ENCODE measurements at places on chromosomes 2 and 18. TPM values are rescaled to one million over a fixed set of nuclear protein-coding genes. Genes with fewer than 3 reads are reported as not detected.

DNA sequence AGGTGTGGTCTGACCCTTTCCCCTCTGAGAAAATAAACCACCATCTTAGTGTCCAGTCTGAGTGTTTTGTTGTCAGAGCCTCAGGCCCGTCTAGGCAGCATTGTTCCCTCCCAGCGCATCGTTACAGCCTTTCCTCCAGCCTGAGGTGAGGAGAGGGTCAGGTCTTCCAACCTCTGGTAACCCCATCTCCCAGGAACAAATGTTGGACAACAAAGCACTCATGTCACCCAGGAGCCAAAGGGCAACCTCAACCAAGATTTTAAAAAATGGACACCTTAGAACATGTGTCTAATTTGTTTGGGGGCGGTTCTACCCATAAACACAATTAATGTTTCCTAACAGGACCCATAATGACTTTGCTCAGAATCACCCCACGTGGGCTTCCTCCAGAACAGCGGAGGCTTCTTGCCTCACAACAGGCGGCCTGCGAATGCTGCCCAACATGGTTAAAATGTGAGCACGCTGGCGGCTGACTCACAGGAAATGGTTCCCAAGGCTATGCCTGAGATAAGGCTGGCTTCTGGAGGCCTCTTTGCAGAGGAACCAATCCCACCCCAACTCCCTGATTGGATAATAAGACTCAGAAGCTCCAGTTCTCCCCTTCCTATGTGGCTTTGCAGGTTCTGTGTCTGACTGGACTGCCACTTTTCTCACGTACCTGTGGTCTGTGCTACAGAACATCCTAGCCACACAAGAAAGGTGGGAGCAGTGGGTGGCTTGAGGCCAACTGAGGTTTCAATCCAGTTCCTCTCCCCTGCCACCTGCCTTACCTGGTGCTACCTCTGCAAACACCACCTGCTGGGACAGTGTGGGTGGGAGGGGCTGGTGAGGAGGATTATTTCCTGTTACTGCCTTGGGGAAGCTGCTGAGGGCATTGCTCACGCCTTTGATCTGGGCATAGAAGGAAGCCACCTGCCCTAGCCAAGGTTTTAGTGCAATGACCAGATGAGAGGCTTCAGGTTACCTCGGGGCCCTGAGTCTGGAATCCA lies 108.8 kb downstream of the B3GNT2 start:
- peak; percentile 96 for DNase-seq

DNA sequence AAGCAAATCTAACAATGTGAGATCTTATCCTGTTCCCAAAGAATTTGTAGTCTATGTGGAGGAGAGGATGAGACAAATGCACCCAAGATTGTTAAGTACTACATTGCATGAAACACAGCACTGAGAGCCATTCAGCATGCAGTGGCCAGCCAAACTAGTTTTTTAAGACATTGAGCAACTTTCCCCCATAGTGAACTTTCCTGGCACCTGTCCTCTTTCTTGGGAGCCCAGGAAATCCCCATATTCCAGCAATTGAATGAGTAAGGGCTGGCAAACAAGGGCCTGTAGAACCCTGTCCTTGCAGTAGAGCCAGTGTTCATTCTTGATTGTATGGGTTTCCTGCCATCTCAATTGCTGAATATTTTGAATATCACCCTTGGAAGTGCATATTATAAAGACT lies 58.8 kb upstream of the FIGN start:
- no peak for DNase-seq

DNA sequence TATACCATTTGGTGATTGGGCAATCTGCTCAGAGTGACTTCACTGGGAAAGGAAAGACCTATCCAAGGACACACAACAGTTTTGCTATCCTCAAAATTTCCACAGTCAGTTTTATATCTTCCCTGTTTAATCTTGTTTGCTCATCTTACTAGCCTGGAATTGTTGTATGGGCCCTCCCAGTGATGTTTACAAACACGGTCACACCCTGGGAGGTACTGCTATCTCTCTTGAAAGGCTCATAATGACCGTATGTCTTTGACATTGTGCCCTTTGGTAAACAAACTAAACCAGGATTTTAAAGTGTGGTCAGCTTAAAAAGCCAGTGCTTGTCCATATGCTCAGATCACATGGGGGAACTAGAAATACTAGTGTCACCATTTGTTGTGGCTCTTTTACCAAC lies 277.0 kb downstream of the CDH2 start:
- DNase-seq = no peak

DNA sequence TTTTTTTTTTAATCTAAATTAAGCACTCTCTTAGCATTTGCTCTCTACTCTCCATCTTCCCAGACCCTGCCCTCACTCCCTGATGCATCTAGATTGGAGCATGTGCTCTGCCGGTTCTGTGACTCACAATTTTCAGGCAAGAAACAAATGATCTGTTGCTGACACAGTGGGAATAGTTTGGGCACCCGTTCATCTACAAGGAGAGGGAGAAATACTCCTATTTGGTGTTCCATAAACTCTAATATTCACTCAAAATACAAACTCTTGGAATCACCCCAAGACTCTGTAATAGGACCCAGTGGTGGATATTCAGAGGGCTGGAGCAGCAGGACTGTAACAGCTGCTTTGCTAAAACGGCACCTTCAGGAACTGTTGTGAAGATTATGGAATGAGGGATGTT lies 37.1 kb upstream of the LINC00305 start:
- DNase-seq = no peak

DNA sequence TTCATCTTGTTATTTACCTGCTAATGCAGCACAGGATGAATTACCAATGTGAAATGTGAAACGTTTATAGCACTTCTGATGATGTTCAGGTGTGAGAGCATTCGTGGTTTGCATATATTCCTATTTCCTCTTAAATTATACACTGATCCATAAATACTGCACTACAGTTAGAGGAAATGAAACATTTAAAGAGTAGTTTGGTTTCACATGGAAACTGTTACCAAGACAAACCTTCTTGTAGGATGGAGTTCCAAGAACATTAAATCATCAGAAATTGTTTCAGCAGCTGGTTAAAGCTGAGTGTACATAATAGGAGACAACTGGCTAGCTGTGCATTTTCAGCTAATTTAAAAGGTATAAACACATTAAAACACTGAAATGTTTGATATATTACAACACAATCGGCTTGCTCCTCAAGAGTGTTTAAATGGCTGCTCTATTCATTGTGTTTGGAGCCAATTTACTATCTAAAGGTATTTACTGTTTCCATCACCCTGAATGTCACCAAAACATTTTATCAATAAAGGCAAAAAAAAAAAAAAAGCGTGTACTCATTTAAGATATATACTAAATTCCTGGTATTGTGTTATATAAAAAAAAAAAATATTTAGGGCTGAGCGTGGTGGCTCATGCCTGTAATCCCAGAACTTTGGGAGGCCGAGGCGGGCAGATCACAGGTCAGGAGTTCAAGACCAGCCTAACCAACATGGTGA lies 100.6 kb downstream of the DYM start:
- DNase-seq = peak; percentile 62

MROH2A gene
- total RNA-seq = 2.9 TPM

NEURL3 gene
- 0.48 TPM for total RNA-seq

TRABD2A gene
- total RNA-seq = 0.88 TPM

Measured in PC-9 (cell line).